ENCODE measurements at places on chromosomes 1 and 21. TPM values are rescaled to one million over a fixed set of nuclear protein-coding genes. Genes with fewer than 3 reads are reported as not detected.
A peak's percentile ranks its signal among the peaks of the same experiment; 100 is the strongest.

GRCh38 chr1:234079896-234080295, 175.4 kb downstream of the SLC35F3 start:
- DNase-seq: no peak

DNA sequence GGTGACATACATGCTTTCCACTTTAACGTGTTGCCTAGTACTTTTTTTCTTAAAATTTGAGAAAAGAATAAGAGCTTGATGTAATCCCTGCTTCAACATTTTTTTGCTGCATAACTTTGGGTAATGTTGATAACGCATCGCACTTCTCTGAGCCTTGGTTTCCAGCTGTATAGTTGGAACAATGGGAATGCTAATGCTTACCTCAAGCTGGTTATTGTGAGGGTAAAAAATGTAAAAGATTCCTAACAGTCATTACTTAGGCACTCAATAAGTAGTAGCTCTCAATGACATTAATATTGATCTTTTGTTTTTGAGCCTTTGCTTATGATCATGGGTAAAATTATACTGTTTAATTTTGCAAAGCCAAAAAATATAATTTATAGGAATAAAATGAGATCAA, 683.3 kb upstream of the CXADR start:
- no peak for DNase-seq

Gene TAS1R1
- not detected for polyA plus RNA-seq

DNA sequence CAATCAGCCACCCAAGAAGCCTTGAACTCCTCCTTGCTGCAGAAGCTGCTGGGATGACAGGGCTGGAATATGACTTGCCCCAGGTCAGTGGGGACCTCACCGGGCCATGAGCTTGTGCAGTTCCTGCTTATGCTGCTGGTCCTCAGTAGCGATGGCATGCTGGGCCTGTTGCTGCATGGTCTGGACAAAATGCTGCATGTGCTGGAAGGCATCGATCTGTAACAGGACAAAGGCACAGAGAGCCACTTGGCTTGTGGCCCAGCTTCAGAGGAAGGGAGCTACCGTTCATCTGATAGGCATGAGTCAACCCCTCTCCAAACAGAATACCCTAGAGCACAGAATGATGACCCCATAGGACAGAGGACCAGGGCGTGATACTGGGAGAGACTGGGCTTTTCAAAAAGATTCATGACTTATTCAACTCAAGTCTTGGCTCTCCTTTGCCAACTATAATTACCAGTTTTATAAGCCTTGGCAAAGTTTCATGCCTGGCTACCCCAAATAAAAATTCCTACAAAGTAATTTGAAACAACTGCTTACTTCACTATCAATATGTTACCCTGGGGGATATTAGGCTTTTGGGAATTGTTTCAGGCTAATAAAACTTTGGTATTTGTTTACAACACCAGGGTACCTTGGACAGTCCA, 34.7 kb upstream of the EXOSC10 start:
- DNase-seq: no peak

- DNase-seq: no peak
Measured at GRCh38 chr1:28517649-28517999, 11.8 kb downstream of the RCC1 start.

GRCh38 chr21:44932408-44933181, 7.2 kb upstream of the SLX9 start:
- DNase-seq: peak; percentile 82

DNA sequence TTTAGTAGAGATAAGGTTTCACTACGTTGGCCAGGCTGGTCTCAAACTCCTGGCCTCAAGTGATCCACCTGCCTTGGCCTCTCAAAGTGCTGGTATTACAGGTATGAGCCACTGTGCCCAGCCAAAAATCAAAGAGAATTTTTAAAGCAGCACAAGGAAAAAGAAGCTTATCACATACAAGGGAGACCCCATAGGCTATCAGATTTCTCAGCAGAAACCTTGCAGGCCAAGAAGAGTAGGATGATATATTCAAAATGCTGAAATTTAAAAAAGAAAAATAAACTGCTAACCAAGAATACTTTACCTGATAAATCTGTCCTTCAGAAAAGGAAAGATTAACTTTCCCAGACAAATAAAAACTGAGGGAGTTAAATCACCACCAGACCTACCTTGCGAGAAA, 43.2 kb downstream of the FLVCR1 start:
- no peak for DNase-seq

Gene ACTN2
- polyA plus RNA-seq: not detected

GRCh38 chr1:226827458-226827857, 43.0 kb upstream of the PSEN2 start:
- DNase-seq: no peak

Gene NR1I3
- polyA plus RNA-seq: not detected

DNA sequence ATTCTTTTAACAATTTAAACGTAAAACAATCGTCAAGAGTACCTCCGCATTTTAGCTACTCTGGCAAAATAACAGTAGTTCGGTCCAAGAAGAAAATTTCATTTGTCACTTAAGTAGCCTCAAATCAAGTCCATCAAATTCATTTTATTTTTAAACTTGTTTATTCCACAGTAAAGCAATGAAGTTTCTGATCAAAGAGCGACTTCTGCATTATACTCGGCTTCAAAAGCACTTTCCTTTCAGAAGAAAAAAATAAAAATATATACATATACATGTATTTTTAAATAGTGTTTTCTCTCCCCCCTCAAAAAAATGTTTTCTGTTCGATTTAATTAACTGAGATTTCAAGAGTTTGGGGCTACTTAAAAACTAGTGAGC, 115.0 kb downstream of the RERE start:
- DNase-seq: peak; percentile 34

DNA sequence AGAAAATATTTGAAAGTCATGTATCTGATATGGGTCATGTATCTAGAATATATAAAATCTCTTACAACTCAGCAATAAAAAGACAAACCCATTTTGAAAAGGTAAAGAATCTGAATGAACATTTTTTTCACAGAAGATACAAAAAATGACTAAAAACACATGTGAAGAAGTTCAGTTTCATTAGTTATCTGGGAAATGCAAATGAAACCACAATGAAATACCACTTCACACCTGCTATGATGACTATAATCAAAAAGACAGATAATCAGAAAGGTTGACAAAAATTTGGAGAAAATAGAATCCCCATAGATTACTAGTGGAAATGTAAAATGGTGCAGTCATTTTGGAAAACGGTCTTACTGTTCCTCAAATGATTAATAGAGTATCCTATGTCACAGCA, 631.0 kb downstream of the MRPL39 start:
- DNase-seq: no peak

Gene KRTAP15-1
- polyA plus RNA-seq: not detected

Gene S100A1
- polyA plus RNA-seq: not detected

Gene ANKRD34A
- 0.56 TPM for polyA plus RNA-seq

DNA sequence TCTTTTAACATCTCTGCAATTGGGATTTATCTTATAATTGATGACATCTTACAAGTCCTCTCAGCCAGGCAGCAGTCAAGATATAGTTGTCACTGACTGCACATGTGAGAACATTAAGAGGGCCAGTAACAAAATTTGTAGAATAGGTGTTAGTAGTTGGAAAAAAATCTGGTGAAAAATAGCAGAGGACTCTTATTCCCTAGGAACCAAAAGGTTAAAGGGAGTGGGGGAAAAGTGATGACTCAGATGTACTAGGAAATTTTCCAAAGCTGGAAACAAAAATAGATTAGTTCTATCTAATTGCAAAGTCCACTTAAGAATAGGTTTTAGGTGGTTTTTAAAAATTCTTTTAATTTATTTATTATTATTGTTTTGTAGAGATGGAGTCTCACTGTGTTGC, 3.6 kb downstream of the NUP210L start:
- DNase-seq: no peak

- DNase-seq: no peak
Measured at GRCh38 chr1:177960939-177961622, 8.8 kb downstream of the SEC16B start.

DNA sequence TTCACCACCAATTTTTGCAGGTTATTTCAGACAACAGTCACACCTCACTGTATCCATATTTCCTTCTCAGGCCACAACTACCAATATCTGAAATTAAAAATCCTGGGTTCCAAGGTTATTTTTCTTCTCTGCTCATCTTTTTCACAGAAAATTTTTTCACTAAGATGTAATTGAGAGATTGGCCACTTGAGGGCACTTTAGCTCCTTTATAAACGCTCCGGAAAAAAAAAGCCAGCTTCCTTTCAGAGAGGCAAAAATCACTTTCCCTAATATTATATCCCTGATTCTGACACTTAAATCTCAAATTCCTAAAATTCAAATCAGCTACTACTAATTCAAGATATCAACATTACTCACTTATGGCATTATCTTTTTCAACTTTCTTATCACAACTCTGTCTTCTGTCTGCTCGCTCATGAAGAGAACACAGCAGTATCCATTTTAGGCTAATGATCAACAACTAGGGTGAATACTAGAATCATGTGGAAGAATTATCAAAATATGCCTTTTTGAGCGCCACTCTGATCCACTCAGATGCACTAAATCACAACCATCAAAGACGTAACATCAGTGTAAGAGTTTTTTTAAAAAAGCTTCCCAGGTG, 101.4 kb upstream of the RGS1 start:
- peak; percentile 65 for DNase-seq

Gene CENPL
- polyA plus RNA-seq: 3.2 TPM

GRCh38 chr1:235818632-235819136, 48.0 kb downstream of the LYST start:
- no peak for DNase-seq

Measured in B cell (primary cell).